Left hindlimb (tissue), 1 donor: ENCODE measurements at places on chromosomes 7 and 10.
A peak's percentile ranks its signal among the peaks of the same experiment; 100 is the strongest.

DNA sequence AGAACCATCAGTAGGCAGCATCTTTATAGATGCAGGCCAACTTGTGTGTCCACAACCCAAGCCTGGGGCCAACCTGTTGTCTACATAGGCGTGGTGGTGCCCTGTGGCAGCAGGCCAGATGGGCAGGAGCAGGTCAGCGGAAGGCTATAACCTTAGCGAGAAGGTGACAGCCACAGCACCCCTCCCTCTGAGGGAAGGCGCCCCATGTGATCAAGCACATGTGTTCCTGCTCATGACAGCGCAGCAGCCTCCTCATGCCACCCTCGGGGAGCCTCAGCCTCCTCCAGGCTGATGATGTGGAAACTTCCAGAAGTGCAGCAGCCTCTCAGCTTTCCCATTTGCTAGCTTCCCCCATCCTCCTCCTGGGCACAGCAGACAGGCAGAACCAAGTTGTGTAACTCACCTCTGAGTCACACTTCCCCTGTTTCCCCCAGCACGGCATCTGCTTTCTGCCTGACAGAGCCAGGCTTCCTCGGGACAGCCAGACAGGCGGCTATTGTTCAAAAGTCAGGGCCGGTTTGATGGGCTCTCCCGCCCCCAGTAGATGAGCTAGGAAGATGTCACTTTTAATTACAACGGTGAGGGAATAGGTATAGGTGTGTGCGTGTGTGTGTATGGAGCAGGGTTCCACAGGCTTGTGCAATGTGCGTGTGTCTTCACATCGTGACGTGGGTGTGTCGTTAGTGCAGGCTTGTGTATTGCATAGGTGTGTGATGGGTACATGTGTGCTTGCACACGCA lies 312.0 kb upstream of the ZMIZ1 start:
- DNase-seq = peak; percentile 72

DNA sequence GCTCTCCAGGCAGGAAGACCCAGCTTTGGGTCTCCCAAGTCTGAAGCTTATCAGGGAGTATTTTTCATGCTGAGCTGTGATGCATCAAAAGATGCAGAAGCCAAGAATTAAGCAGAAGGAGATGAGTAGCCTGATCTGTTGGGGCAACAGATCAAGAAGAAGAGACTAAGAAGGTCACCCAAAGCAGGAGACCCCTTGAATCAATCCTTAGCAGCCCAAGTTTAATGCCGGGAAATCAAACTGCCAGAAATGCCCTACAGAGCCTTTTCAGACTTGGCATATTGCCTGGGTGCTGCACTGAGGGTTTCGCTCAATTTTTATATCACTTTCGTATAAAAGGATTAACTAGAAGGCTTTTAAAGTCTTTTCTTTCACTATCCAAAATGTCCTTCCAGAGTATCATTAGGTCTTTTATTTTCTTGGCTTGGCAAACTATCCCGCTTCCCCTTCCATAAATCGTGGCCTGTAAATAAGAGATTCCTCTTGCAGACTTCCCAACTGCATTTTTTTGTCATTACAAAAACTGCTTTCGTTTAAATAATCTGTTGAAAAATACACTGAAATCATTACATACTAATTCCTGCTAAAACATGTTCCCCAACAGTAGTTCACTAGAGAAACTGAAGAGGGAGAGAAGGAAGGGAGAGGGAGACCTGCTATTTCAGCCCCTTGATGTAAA lies 49.0 kb upstream of the STK17A start:
- DNase-seq = no peak

GRCh38 chr10:43913676-43914235 lies 265.1 kb upstream of the ZNF32 start:
- no peak for DNase-seq

DNA sequence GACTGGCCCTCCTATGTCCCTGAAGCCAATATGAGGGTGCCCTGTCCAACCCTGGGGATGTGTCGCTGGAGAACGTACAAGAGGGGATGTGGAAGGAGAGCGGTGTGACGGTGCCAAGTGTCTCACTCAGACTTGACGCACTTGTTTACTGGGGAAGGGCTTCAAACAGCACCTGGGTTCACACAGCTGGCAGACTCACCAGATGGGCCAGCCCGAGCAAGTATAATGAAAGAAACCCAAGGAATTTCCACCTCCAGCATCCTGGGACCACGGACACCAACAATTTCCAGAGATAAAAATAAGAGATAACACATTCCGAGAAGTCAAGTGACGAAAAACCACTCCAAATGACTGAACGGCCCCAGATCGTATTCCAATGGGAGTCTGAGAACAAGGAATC lies 5.3 kb downstream of the ATP5MF start:
- no peak for DNase-seq

DNA sequence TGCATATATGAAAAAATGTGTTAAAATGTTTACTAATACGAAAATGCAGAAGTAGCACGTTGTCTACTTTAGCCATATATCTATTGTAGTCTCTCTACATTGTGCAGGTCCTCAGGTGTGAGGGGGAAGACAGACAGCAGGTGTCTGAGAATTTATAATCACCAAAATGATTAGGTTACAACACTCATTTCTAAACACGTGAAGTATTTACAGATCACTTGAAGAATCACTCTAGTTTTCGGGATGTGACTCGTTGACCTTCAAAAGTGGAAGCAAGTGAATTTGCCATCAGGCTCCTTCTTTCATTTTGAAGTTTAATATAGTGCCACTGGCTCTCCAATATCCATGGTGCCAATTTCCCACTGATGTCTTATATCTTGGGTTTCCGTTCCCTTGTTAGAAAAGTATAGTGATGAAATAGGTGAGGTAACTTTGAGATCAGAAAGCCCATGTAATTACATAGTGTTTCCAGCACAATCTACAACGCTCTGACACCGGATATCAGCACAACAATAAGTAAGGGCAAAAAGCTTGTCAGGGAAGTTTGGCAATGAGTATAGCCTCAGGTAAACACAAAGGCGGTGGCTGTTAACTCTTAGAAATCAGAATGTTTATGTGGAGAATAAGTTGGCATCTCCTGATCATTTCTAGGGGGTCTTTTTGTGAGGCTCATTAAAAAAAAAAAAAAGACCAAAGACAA lies 57.5 kb upstream of the SP4 start:
- DNase-seq = no peak

GRCh38 chr10:34236931-34237330 lies 578.2 kb downstream of the PARD3 start:
- DNase-seq = no peak

DNA sequence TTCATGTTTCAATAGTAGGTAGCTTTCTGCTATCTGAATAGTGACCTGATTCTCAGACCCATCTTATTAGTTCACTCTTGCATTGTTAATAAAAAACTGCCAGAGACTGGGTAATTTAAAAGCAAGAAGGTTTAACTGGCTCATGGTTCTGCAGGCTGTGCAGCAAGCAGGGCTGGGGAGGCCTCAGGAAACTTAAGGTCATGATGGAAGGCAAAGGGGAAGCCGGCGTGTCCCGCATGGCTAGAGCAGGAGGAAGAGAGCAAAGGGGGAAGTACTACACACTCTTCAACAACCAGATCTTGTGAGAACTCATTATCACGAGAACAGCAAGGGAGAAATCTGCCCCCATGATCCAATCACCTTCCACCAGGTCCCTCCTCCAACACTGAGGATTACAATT lies 185.2 kb upstream of the PITRM1 start:
- no peak for DNase-seq

DNA sequence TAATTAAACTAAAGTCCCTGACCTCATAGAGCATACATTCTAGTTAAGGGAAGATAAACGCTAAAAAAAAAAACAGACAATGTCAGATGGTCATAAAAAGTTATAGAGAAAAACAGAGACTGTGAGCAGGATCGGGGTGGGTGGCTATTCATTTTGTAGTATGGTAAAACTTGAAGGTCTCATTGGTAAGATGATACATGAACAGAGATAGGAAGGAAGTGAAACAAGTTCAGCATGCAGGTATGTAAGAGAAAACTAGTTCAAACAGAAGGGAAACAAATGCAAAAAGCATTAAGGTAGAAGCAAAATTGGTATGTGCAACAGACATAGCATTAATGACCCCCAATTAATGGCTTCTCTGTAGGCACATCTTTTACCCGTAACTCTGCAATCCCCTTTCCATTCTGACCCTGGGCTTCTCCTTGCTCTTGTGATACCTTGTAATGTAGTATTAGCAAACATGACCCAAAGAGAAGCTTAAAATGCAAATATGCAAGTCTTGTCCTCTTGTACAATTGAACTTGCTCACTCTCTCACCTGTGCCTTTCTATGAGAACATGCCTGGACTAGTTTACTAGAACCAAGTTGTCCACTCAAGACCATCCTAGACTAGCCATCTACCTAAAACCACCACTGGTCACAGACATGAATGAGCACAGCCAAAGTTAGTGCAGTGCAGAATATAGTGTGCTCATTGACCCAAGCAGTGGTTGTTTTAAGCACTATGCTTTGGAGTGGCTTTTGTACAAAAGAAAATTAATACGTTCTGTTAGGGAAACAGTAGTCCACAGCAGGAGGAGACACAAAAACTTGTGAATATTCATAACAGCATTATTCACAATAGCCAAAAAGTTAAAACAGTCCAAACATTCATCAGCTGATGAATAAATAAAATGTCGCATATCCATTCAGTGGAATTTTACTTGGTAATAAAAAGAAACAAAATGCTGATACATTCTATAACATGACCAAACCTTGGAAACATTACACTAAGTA lies 57.0 kb downstream of the BRAF start:
- no peak for DNase-seq

GRCh38 chr10:66747451-66747850 lies 178.4 kb upstream of the LRRTM3 start:
- no peak for DNase-seq

DNA sequence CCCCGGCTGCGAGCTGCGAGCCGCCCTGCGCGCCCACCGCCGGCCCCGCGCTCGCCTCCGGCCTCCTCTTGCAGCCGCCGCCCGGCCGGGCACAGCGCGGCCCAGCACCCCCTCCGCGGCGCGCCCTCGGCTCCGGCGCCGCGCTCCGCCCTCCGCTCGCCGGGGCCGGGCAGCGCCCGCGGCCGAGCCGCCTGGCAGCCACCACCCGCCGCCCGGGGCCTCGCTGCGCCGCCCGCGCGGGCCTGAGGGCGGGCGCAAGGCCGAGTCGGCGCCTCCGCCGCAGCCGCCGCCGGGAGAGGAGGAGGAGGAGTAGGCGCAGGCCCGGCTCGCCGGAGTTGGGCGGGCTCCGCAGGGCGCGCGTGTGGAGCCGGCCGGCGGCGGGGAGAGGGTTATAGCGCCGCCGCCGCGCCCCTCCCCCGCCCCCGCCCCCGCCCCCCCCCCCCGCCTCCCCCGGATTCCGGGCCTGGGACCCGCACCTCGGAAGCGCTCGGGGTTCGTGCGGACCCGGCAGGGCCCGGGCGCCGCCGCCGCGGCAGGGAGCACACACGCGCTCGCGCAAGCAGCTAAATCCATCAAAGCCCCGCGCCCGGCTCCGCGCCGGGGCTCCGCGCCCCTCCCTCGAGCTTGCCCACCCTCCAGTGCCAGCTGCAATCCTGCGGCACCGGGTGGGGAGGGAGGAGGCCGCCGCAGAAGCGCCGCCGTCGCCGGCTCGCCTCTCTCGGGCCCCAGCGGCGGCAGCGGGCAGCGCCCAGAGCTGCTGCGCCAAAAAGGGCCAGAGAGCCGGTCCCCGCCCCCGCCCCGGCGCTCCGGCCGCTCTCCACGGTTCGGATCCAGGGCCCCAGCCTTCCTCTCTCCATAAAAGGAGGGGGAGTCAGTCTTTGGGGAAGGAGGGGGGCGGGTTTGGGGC lies at the start of gene PDGFA:
Gene PDGFA, minus strand, starts transcription at position 363 of the 907 bp plus-strand sequence. CDS start 845 bp downstream, outside the sequence.
- DNase-seq = peak; percentile 78

DNA sequence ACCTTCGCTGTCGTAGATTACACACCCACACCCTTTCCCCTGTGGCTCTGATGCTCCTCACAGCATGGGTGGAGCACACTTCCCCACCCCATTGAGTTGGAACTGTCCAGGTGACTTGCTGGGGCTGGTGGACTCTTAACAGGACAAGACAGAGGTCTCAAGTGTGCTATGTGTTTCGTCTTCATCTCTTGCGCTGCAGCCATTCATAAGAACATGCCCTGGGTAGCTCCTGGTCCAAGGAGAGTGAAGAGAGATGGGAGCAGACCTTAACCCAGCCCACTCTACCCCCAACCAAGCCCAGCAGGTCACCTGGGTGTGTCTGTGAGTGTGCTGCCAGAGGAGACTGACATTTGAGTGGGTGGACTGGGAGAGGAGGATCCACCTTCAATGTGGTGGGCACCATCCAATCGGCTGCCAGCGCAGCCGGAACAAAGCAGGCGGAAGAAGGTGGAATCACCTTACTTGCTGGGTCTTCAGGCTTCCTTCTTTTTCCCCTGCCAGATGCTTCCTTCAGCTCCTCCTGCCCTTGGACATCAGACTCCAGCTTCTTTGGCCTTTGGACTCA lies 112.4 kb downstream of the HTR5A start:
- DNase-seq = no peak

DNA sequence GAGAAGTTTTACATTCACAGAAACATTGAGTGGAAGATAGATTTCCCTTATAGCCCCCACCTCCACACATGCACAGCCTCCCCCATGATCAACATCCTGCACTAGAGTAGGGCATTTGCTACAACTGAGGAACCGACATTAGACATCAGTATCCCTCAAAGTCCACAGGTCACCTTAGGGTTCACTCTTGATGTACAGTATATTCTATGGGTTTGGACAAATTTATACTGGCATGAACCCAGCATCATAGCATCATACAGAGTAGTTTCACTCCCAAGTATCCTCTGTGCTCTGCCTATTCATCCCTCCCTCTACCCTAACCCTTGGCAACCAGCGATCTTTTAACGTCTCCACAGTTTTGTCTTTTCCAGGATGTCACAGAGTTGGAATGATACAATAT lies 64.4 kb downstream of the VSTM4 start:
- no peak for DNase-seq

DNA sequence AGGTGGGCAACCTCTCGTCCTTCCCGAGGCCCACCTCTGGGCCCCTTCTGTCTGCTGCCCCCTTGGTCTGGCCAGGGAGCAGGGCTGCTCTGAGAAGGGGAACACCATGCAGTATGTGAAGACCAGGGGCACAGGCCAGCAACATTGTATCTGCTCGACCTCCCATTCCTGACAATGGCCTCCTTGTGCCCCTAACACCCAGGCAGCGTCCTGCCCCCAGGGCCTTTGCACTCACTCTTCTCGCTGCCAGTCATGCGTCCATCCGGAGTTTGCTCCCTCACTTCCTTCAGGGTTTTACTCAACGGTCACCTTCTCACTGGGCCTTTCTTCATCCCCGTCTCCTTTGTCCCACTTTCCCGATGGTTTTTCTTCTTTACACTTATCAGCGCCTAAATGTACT lies 232.9 kb upstream of the GRB10 start:
- DNase-seq = no peak
